Thymus (tissue), 14 donors: ENCODE measurements at places on chromosomes 5 and 9.

- no peak for DNase-seq
Observed at GRCh38 chr5:179279347-179280094, 65.7 kb downstream of the ADAMTS2 start.

DNA sequence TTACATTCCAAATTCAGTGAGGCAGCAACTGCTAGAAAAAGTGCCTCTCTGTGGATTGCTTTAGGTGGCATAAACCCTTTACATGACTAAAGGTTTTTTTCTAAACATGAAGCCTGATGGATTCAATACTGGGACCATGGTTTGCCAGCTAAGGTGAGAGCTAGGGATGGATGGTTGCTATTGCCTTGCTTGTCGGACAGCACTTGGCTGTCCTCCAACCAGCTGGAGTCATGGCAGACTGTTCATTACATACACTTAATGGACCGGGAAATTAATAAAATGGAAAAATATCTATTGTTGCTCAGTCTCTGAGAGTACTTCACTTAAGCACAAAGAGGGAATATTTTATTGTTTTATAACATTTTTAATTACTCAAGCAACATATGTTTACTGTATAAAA, 116.9 kb upstream of the TRPC7 start:
- no peak for DNase-seq

GRCh38 chr5:92309336-92309991, 926.3 kb upstream of the ARRDC3 start:
- no peak for DNase-seq

DNA sequence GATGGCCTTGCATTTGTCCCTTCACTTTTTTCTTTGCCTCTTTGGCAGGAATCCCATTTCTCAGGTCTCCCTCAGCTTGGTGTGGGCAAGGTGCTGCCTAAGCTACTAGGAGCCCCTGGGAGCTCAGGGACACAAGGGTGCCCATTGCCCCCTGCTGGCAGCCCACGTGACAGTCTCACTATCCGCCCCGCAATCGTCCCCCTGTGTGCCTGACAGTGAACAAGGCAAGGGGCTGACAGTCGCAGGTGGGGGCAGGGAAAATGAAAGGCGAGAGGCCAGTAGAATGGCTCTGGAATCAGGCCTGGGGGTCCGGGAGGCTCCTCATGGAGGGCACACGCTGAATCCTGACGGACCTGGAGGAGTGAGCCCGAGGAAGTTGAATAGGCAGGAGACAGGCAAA, 2.0 kb upstream of the PCDH12 start:
- DNase-seq = no peak

DNA sequence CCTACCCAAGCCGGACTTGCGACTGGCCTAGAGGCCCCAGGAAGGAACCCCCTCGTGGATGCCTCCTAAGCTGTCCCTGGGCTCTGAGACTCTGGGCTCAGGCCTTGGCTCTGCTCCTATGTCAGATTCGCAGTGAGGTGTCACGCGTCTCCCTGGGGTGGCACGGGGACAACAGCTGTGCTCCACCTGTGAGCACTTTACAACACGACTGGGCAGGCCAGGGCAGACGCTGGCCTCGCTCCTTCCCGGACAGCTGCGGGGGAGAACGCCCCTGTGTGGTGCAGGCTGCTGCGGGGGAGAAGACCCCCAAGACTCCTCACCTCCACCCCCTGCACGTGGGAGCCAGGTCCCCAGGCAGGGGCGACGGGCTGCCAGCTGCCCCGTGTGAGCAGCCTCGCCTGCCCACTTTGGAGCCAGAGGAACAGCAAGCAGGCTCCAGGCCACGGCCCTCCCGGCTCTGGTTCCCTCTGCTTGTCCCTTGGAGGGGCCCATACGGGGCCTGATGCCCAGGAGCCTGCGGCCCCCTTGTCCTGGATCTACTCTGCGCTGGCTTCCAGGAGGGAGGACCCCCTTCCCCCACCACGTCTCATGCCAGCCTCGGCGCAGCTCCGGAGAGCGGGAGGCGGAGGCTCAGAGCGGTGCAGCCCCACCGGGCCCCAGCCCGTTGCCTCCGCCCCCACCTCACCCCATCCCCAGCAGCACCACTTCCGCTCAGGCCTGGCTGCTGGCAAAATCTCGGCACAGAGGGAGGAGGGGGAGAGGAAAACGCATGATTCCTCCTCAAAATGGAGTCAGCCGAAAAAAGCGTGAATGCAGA, 36.0 kb downstream of the SARDH start:
- peak; percentile 69 for DNase-seq

GRCh38 chr5:107554776-107555424, 115.8 kb downstream of the EFNA5 start:
- DNase-seq = no peak
